ENCODE measurements at places on chromosomes 13 and 19. TPM values are rescaled to one million over a fixed set of nuclear protein-coding genes. Genes with fewer than 3 reads are reported as not detected.

- DNase-seq: no peak
Observed at GRCh38 chr19:17951990-17952976, 14.6 kb upstream of the KCNN1 start.

The VSTM1 gene
- total RNA-seq: not detected

The SYT3 gene
- total RNA-seq: 4.5 TPM

DNA sequence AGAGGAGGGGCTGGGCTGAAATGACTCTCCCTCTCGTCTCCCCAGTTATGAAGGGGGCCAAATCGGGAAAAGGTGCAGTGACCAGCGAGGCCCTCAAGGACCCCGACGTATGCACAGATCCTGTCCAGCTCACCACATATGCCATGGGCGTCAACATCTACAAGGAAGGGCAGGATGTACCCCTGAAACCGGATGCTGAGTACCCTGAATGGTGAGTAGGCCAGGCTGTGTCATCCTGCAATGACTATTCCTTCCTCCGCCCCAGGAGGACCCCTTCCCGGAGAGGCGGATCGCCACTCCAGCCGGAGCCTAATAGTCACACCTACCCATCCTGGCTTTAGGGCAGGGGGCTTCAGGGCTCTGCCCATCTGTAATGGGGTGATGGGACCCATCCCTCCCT is 2.6 kb downstream of the MRPL54 start:
- DNase-seq: no peak

The SSC5D gene
- 0.23 TPM for total RNA-seq

GRCh38 chr19:55553217-55554182 is 8.2 kb upstream of the SBK3 start:
- no peak for DNase-seq

DNA sequence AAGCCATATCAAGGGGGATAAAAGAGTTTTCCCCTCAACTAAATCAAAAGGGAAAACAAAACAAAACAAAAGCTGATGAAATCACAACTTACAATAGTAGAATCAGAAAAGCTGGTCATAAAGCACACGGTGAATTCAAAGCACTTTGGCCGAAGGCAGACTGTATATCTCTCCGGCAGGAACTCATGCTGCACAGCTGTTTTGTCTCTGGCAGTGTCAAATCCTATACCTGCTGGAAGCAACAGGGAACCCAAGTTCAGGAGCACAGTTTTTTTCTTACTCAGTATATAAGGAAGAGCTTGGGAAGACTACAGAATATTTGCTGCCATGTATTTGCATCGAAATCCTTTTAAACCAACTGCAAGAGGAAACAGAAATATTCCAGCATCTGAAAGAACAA is 213.7 kb downstream of the RFC3 start:
- DNase-seq: no peak

The SMG9 gene
- total RNA-seq: 14.9 TPM

The SCN1B gene
- 9.3 TPM for total RNA-seq

DNA sequence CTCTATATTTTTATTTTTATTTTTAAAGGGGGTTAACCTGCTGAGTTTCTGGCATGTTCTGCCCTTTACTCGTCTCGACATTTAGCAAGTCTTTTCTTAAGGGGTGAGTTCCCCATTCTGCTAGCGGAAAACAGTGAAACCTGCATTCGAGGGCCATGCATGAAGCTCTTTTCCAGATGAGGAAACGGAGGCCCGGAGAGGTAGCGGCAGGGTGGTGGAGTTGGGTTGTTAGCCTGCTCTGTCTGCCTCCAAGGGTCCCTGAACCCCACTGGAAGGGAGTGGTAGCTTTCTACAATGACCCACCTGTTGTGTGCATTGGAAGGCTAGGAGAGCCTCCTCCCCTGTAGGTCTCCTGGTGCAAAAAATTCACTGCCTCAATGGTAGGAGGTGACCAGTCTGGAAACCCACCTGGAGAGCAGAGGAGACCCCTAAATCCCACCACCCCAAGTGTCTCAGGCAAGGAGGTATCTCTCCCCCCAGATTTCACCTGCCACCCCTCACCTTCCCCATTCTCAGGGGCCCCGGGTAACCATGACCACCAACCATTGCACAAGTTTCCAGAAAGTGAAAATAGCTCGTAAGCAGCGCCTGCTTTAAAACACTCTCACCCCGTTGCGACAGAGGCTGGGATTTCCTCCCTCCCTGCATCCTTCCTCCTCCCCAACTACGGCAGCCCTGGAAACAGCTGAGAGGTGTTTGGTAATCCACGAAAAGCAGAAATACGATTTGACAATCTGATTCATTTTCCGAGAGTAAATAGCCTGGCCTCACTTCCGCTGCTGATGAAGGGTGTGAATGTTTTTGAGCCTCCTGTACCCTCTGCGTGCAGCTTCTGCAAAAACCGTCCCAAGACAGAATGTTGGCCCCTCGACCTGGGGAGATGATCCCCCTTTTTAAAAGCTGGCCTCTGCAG is 3.5 kb downstream of the KLF2 start:
- DNase-seq: peak; percentile 43

The ZNF582 gene
- 6.8 TPM for total RNA-seq

The BEST2 gene
- not detected for total RNA-seq

- peak; percentile 18 for DNase-seq
Observed at GRCh38 chr13:57627663-57628062, 3.9 kb upstream of the PCDH17 start.

DNA sequence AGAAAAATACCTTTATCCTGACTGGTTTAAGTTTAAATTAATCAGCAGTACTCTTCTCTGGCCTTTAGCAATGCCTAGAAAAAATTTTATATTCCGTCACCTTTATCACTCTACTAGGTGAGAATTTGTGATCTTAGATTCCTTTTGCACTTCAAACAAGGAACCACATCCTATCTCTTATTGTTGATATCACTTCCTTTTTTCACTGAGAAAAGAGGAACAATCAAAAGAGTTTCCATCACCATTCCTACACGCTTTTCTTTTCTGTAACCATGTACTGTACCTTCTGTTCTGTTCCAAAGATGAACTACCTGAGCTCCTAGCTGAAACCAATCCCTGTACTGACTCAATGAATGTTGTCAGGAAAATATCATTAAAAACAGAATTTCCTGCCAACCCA is 1379.0 kb upstream of the MIR17HG start:
- no peak for DNase-seq

DNA sequence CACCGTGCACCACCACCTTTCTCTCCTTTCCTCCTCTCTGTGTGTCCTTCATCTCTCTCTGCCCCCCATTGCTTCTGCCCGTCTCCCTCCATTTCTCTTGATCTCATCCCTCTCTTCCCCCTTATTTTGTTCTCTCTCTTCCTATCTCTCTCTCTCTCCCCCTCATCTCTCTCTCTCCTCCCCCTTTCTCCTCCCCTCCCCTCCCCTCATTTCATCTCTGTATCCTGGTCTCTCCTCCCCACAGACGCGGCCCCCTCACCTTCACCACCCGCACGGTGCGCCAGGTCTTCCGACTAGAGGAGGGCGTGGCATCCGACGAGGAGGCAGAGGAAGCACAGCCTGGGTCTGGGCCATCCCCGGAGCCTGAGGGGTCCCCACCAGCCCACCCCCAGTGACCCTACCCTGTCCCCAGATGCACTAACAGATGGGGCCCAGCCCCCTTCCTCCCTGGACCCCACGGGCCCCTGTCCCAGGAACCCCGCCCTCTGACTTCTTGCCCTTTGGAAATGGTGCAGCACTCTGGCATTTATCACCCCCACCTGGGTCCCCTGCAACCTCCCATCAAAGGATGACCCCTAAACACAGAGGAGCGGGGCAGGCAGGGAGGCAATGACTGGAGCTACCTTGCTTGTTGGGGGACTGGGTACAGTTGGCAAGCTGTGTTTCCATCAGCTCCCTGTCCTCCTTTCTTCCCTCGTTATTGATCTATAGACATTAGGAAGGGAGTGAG is 19.6 kb downstream of the KCNC3 start:
- no peak for DNase-seq

DNA sequence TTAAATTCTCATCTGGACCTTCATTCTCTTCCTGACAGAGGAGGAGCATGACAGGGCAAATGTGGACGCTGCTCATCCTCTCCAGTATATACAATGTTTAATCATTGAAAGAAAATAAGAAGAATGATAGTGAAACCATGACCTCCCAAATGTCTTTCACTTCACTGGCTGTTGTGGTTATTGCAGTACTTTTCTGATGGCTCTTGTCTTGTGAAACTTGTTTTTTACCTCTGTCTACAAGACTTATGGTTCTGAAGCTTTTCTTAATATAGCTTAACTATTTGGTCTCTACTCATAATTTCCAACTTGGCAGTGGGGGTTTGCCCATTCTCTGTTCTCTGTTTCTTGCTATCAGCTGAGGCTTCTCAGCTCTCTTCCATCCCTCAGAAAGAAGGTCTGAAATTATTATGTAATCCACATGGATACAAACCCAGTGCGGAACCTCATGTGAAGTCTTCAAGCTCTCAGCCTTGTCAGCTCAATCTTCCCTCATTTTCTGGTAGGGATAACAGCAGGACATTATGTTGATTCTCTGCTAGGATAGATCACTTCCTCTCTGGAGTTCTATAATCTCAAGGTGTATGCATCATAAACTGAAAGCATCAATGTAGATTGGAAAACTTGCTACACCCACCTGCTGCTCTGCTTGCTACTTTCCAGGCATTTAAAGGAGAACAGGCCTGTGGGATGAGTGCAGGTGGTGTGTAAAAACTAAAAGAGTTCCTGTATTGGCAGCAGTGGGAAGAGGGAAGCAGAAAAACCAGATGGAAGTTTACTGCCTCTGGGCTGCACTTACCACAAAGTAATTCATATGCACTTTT is 250.3 kb upstream of the HTR2A start:
- no peak for DNase-seq

The ATP4B gene
- total RNA-seq: not detected

GRCh38 chr13:94709001-94709834 is 3.1 kb downstream of the SOX21 start:
- no peak for DNase-seq

GRCh38 chr13:113554333-113554700 is 30.2 kb upstream of the TFDP1 start:
- no peak for DNase-seq

DNA sequence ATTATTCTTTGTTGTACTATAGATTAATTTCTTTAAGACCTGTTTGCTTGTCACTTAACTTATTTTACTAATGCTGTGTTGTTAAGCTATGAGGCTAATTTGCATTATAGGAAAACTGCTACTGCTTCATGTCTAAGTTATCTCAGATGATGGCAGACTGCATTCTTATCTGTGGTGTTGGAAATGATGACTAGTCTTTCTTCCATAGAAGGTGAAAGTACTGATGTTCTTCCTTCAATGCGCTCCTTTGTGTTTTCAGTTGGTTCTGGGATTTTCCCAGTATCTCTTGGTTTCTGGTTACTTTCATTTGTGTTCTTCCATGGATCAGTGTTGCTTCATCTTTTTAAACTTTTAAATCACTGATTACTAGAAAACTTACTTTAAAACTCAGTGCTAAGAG is 46.9 kb downstream of the TPP2 start:
- DNase-seq: no peak

- DNase-seq: no peak
Observed at GRCh38 chr19:43584484-43584883, 8.9 kb downstream of the PINLYP start.

GRCh38 chr19:46298479-46299003 is 1.7 kb downstream of the HIF3A start:
- DNase-seq: no peak

The PRR22 gene
- total RNA-seq: not detected

The CYP2A7 gene
- total RNA-seq: not detected

- no peak for DNase-seq
Observed at GRCh38 chr19:6421075-6422014, 3.3 kb downstream of the KHSRP start.

GRCh38 chr19:28943651-28944050 is 269.3 kb downstream of the UQCRFS1 start:
- no peak for DNase-seq

DNA sequence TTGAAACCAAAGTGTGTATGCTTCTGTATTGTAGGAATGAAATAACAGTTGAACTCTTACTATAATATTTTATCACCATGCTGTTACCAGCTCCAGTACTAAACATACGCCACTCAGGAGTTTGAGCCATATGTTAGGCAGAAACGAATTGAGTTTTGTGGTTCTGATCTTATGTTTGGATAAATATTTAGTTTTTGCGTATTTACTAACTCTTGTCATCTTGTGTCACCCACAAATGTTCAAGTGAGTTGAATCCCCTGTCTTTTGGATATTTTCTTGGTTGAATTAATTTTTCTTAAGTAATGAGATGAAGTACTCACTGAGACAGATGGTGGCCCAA is 1.5 kb downstream of the FNDC3A start:
- no peak for DNase-seq

The RELB gene
- total RNA-seq: 0.78 TPM

The LHB gene
- not detected for total RNA-seq

The PALM gene
- 5.8 TPM for total RNA-seq

- DNase-seq: no peak
Observed at GRCh38 chr19:34241513-34242337, 12.6 kb upstream of the GARRE1 start.

- no peak for DNase-seq
Observed at GRCh38 chr13:98279473-98280175, 102.6 kb upstream of the RNF113B start.

DNA sequence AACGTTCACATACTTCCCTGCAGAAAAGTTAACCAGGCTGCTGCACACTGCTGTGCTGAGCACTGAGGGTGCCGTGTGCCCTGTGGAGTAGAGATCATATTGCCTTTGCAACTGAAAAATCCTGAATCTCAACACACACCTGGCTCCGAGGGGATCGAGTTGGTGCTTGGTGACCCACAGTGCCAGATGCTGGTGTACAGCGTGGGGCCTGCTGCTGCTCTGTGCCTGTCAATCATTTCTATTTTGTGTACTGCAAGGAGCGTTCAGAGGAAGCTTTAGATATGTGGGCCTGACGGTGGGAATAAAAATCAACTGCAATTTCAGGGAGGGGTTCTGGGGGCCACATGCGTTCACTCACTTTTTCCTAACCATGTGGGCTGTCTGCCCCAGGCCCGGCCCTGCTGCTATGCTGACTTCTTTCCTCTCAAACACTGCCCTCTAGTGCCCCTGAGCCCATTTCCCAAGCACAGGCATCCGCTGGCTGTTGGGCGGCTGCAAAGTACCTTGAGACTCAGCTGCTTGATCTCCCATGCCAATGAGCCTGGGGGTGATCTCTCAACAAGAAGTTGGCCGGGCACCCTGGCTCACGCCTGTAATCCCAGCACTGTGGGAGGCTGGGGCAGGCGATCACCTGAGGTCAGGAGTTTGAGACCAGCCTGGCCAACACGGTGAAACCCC is 9.7 kb upstream of the LENG8 start:
- peak; percentile 64 for DNase-seq

The EHD2 gene
- total RNA-seq: 19.9 TPM

- DNase-seq: no peak
Observed at GRCh38 chr13:51534041-51534817, 50.0 kb upstream of the WDFY2 start.

- DNase-seq: no peak
Observed at GRCh38 chr13:22562116-22562515, 618.7 kb upstream of the SGCG start.

All from H4 (cell line).